ENCODE measurements at places on chromosomes 3 and 15.

DNA sequence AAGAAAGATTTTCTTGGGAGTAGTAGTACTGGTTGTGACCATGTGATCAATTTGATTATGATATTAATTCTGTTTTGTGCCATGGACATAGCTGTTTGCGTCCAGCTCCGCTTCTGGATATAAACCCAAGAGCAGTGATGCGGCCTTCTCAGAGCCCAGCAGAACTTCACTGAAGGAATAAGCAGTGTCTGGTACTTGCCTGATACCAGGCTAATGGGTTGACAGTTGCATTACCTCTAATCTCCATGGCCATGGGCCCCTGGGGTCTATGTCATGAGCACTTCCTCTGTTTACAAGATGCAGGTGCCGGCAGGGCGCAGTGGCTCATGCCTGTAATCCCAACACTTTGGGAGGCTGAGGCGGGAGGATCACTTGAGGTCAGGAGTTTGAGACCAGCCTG lies 36.3 kb upstream of the RAB6B start:
- no peak overlapping the region for H3K27ac ChIP-seq
- H3K4me1 ChIP-seq: no peaks in the 10 kb centered on the region
- peaks cover 23% of the 10 kb centered on the region for H3K27me3 ChIP-seq
- H3K36me3 ChIP-seq: no peaks in the 10 kb centered on the region

- H3K27me3 ChIP-seq: no peaks in the 10 kb centered on the region
- no peak overlapping the region for H3K27ac ChIP-seq
- no peak for DNase-seq
- H3K36me3 ChIP-seq: no peaks in the 10 kb centered on the region
Measured at GRCh38 chr3:194532591-194532990, 45.8 kb upstream of the ATP13A3 start.

DNA sequence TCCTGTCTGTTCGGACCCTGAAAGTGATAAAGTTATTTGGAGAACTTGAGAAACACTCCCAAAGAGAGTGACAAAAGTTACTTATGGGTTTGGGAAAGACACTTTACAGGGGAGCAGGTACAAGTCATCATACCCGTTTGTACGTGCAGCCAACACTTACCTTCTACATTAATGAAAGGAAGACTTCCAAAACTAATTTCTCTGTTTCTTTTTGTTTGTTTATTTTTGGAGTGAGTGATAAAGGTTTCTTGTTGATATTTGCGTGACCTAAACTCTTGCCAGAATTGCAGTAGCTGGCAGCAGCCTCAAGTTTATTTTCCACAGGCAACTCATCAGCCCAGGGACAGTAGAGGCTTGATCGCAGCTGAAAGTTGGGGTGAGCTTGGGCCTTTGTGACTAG lies 8.4 kb downstream of the ABHD2 start:
- H3K4me1 ChIP-seq: peaks cover 12% of the 10 kb centered on the region
- no peak overlapping the region for H3K27ac ChIP-seq
- H3K27me3 ChIP-seq: no peaks in the 10 kb centered on the region
- no peak overlapping the region for H3K4me3 ChIP-seq

DNA sequence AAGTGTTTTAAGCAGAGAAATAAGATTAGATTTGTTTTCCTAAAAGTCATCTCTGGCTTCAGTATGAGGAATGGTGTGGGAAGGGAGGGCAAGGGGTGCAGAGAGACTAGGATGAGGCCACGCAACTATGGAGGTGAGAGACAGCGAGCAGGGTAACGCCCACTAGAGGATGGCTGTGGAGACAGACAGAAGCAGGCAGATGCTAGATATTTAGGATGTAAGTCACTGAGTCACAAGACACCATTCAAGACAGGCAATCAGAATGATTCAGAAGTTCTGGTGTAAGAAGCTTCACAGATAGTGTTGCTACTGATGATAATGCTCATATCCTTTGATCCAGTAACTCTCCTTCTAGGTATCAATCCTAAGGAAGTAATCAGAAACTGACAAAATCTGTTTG lies 19.1 kb downstream of the HSPBAP1 start:
- H3K27ac ChIP-seq: no peak overlapping the region
- no peak for DNase-seq
- H3K4me3 ChIP-seq: no peak overlapping the region
- no peaks in the 10 kb centered on the region for H3K27me3 ChIP-seq

- no peak overlapping the region for H3K4me3 ChIP-seq
- H3K27me3 ChIP-seq: no peaks in the 10 kb centered on the region
- no peak overlapping the region for H3K27ac ChIP-seq
- DNase-seq: no peak
- H3K4me1 ChIP-seq: no peaks in the 10 kb centered on the region
- H3K36me3 ChIP-seq: no peaks in the 10 kb centered on the region
Measured at GRCh38 chr3:171468296-171468906, 8.2 kb upstream of the TNIK start.

- H3K4me3 ChIP-seq: no peak overlapping the region
- H3K36me3 ChIP-seq: no peaks in the 10 kb centered on the region
- no peaks in the 10 kb centered on the region for H3K27me3 ChIP-seq
- no peak for DNase-seq
- H3K27ac ChIP-seq: no peak overlapping the region
Measured at GRCh38 chr3:197516517-197516889, 39.3 kb downstream of the BDH1 start.

DNA sequence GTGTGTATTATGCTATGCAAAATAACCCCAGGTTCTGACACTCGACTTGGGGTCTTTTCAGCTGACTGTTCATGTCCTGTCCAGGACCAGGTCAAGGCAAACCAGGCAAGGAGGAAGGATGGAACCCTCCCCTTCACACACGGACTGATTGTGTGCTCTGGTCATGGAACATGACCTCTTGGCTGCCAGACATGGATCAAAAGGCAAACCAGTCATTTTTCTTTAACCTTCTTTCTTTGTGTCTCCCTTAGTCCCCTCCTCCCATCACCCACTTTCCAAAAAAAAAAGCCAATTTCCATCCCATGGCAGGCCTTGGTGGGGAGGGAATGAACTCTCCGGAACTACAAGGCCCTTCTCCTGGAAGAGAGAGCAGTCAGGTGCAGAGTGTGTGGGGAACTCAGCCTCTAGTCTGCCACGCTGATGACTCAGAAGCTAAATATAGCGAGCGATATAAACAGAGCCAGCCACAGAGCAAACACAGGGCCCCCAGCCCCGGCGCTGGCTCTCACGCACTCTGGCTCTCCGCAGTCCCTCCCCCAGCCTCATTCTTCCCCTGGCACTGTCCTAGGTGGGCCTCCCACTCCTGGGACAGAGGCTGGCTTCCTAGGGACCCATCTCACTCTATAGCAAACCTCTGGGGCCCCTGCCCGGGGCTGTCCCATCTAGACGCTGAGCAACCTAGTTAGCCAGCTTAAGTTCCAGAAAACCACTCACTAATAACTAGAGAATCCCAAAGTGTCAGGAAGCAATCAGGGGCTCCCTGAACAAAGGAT lies 10.0 kb downstream of the BMF start:
- H3K36me3 ChIP-seq: no peaks in the 10 kb centered on the region
- no peak overlapping the region for H3K4me3 ChIP-seq
- DNase-seq: no peak
- H3K27me3 ChIP-seq: peaks cover 50% of the 10 kb centered on the region
- H3K27ac ChIP-seq: no peak overlapping the region
